ENCODE measurements at places on chromosomes 7 and 10. TPM values are rescaled to one million over a fixed set of nuclear protein-coding genes. Genes with fewer than 3 reads are reported as not detected.

- H3K36me3 ChIP-seq = peaks cover 4% of the 10 kb centered on the region
- peaks cover 32% of the 10 kb centered on the region for H3K4me1 ChIP-seq
- DNase-seq = peak; percentile 68
- H3K27ac ChIP-seq = peak overlapping the region; percentile 77
- peak overlapping the region; percentile 79 for H3K4me3 ChIP-seq
Measured at GRCh38 chr10:91162495-91163268, 57.8 kb upstream of the PCGF5 start.

- DNase-seq = no peak
- H3K27me3 ChIP-seq = no peaks in the 10 kb centered on the region
- no peaks in the 10 kb centered on the region for H3K36me3 ChIP-seq
Measured at GRCh38 chr10:102669206-102670064, 25.2 kb downstream of the TRIM8 start.

- H3K4me3 ChIP-seq = no peak overlapping the region
- no peaks in the 10 kb centered on the region for H3K36me3 ChIP-seq
- H3K27me3 ChIP-seq = no peaks in the 10 kb centered on the region
- no peak overlapping the region for H3K27ac ChIP-seq
Measured at GRCh38 chr7:147363101-147363500, 1227.5 kb upstream of the C7orf33 start.

DNA sequence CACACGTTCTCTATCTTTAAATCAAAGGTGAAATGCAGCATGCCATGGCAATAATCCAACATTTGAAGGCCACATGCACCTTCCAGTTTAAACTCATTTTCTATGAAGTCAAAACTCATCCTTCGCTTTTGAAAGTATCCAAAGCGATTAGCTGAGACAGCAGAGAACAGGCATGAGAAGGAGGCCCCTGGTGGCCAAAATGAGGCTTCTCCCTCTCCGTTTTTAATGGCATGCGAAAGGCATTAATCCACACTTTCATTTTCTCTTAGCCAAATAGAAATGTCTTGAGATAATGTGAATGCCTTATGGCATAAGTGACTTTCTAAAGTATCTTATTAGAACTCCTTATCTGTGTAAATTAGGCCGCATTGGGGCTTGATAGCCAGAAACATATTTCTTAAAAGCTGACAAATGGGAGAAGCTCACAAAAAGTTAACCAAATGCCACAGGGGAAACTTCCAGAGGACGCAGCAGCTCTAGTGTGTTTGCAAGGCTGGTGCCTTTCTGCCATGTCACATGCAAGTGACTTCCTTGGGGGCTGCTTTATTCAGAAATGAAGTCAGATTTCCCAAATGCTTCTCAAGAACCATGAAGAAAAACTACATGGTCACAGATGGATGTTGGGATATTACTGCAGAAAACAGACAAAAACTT lies 1189.6 kb downstream of the SORCS1 start:
- no peaks in the 10 kb centered on the region for H3K36me3 ChIP-seq
- no peaks in the 10 kb centered on the region for H3K27me3 ChIP-seq

MMD2 gene
- not detected for total RNA-seq

Measured in activated CD8-positive, alpha-beta T cell treated with anti-CD3 and anti-CD28 coated beads, Interleukin-2, amount 10 ng/mL, durations not matched to agents 7 days and 5 days (primary cell).